ENCODE measurements at places on chromosomes 2 and 18.

- DNase-seq = peak; percentile 86
Measured at GRCh38 chr2:73979021-73979420, 5.7 kb upstream of the TET3 start.

DNA sequence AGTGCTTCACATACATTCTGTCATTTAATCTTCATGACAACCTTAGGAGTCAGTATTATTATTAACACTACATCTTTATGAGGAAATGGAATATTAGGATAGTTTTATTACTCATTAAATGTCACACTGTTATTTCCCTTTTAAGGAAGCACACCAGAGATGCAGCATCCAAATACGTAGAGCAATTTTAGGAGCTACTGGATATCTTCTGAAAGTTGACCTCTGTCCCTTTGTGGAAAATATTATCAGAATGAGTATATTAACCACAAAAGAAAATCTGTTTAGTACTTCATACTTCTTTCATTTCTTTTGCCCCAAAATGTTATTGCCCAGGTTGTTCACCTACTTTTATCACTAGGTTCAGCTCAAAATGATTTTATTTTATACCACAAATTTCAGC lies 72.9 kb upstream of the APCDD1 start:
- no peak for DNase-seq

DNA sequence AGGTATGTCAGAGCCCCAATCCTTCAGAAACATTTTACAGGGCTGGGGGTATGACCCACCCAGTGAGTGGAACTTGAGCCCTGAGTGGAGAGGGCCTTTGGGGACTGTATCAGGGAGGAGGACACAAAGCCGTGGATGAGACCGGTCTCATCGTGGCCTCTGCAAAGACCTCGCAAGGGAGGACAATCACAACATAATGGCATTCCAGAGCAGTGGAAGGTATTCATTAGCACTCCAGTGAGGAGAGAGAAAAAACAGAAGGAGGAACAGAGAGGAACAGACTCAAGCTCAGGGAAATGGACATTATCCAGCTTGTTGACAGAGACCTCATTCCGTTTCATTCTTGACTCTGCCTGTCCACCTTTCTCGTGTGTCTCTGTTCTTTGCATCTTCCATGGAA lies 38.8 kb upstream of the CTAGE1 start:
- DNase-seq = no peak

- DNase-seq = no peak
Measured at GRCh38 chr2:223262946-223263345, 211.0 kb downstream of the KCNE4 start.

GRCh38 chr2:164535280-164536025 lies 85.8 kb downstream of the GRB14 start:
- no peak for DNase-seq

DNA sequence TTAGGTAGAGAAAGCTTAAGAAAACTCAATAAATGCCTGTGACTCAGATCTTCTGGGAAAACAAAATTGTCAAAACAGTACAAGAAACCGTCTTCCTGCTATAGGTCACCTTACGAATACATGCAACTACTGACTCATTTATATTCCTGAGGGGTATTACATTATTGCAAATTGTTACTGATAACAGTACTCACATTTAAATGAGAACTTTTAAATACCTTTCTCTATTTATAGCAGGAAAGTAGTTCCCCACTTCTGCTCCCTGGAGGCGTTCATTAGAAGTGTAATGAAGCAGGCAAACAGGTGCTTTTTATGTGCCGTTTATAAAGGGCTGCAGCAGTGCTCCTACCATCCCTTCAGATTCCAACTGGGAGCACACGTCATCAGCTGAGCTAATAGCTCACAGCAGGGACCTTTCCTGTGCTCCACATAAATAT lies 65.1 kb upstream of the RPRM start:
- DNase-seq = no peak

GRCh38 chr2:128624956-128625355 lies 306.3 kb upstream of the HS6ST1 start:
- no peak for DNase-seq

GRCh38 chr18:41553716-41554115 lies 401.3 kb upstream of the PIK3C3 start:
- no peak for DNase-seq

- no peak for DNase-seq
Measured at GRCh38 chr2:191983591-191983990, 136.7 kb upstream of the CAVIN2 start.

DNA sequence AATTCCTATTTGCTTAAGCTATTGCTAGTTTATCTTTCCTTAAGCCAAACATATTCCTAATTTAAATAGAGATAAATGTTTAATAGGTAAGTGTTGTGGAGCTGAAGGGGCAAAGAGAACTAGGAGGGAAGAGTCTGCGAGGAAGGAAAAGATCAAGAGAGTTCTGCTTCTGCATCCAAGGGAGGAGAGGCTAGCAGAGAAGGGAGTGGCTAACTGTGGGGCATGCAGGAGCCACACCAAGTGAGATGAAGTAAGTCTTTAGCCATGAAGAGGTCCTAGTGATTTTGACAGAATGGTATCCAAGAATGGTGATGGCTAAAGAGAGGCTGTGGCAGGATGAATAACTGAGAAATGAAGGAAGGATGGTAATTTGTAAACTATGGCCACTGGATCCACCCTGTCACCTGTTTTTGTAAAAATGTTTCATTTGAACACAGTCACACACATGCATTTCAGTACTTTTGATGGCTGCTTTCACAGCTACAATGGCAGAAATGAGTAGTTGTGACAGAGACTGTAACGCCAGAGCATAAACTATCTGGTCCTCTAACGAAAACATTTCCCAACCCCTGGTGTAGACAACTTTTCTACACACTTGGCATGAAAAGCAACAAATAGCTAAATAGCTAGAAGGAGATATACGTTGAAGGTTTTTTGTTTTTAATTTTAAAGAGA lies 15.6 kb downstream of the TPGS2 start:
- no peak for DNase-seq

GRCh38 chr2:5501807-5502206 lies 190.4 kb upstream of the SOX11 start:
- no peak for DNase-seq

- no peak for DNase-seq
Measured at GRCh38 chr18:79377187-79377891, 18.4 kb upstream of the NFATC1 start.

- DNase-seq = no peak
Measured at GRCh38 chr18:76996429-76996828, 136.2 kb downstream of the MBP start.

DNA sequence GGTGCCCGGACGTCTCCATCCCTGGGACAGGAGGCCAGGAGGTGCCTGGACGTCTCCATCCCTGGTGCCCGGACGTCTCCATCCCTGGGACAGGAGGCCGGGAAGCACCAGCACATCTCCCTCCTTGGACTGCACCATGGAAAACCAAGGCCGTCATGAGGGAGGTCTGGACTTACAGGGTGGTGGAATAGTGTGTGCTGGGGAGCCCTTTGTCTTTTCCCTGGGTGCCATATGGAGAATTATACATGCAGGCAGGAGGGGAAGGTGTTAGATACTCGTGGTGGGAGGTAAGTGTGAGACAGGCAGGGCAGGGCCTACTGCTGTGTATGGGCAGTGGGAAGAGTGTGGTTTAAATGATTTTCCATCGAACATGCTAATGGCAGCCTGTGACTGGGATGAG lies 52.9 kb downstream of the RTP5 start:
- DNase-seq = no peak

- no peak for DNase-seq
Measured at GRCh38 chr2:127631541-127631996, 14.4 kb upstream of the GPR17 start.

GRCh38 chr2:98343285-98343684 lies 3.0 kb upstream of the CNGA3 start:
- DNase-seq = no peak

DNA sequence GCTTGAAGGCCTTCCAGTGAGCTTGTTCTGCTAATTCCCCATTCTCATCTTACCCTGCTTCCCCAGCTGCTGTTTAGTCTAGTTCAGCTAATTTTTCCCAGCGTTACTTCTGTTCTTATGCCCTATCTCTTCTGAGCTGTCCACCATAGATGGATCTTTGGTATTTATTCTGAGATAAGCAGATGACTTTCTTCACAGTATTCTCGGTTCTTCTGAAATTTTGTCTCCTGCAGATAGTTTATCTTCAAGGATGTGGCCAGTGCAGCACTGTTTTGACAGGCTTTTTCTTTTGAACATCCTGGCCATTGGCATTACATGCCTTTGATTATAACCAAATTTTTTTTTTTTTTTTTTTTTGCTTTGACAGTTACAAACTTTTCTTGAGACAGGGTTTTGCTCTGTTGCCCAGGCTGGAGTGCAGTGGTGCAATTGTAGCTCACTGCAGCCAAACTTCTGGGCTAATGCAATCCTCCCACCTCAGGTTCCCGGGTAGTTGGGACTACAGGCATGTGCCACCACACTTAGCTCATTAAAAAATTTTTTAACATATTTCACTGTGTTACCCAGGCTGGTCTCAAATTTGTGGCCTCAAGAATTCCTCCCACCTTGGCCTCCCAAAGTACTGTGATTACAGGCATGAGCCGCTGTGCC lies 134.2 kb downstream of the WDSUB1 start:
- DNase-seq = no peak

DNA sequence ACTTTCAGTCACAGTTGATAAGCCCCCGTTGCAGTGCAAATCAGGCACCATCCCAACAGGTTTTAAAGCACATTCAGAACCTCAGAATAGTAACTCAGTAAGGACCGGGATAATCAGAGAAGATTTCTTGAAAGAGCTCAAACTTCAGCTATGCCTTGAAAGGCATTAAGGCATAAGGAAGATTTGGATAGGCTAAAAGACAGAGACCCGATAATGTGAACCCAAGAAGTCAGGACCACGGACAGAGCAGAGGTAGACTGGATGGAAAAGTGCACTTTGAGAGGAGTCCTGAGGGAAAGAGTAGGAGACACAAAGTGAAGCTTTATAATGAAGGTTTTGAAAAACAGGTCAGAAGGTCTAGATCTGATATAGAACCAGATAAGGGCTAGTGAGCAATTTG lies 36.9 kb upstream of the KLF7 start:
- peak; percentile 3 for DNase-seq

DNA sequence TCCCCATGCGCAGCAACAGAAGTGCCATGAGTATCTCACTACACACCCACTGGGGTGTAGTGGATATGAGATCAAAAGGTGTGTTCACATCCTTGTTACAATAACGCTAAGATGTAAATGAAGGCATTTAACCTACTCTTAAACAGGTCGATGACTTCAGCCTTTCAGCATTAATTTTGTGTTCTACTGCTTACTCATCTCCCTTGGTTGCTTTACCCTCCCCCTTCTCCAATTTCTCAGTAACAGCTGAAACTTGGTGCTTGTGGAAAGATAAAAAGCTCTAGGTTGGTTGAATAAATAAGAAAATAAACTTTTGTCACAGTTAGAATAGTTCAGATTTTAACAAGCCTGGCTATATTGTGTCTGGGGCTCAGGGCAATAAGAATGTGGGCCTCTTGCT lies 147.5 kb upstream of the SESTD1 start:
- DNase-seq = no peak

DNA sequence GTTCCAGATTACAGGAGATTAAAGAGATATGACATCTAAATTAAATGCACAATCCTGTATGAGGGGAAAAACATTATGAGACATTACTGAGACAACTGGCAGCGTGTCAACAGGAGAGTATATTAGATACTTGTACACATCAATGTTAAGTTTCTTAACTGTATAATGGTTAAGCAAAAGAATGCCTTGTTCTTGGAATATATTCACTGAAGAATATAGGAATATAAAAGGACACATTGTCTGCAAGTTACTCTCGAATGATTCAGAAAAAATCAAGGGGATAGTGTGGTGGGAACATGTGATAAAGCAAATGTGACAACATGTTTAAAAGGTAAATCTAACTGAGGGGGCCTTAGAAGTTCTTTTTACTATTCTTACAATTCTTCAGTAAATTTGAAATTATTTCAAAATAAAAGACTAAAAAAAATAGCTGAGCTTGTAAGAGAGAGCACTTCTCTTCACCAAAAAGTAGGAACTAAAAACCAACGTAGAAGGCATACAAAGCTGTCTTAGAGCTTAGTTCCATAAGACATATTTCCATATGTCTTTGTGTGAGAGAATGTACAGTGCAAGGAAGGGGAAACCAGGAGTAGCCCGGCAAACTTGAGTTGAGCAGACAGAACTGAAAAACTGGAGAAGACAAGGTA lies 7.5 kb downstream of the WDPCP start:
- no peak for DNase-seq

DNA sequence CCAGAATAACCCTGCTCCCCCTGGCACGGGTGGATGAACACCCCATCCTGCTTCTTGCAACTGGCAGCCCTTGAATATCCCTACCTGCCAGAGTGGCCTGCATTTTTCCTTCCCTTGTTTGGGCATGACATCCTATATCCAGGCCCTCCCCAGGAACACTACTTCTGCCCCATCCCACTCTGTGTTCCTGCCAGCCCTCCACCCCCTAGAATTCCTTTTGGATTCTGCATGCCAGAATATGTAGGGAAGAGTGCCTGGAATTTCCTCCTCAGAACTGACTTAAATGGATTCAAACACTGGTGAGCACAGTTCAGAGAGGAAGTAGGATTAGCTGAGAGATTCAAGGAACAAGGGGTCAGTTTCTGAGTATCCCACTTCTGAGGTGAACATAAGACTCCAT lies 123.5 kb upstream of the PELI1 start:
- DNase-seq = no peak

DNA sequence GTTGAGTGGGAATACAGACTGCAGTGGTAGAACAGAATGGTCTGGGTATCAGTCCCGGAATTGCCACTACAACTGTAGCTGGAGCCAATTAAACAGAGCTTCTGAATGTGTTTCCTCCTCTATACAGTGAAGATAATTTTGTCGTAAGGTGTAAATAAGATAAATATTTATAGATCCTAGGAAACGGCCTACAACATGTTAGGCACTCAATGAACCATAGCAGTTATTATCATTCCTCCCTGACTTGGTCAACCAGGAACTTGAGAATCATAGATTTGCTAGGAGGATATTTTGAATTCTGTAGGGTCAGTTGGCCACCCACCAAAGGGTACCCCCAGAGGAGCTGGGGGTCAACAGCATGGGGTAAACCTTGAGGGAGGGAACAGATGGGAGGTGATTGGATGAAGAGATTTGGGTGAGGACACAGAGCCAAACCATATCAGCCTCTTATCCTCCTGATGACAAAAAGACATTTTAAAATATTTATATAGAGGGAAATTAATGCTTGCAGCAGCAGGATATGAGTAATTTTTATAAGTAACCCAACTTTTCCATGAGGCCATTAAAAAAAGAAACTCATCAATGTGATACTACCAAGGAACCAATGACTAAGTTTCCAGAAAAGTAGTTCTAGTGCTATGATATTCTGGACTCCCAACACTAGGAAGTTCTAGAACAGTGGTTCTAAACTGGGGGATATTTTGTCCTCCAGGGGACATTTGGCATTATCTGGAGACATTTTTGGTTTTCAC lies 4.0 kb downstream of the DHRS9 start:
- DNase-seq = no peak

GRCh38 chr2:5725794-5726463 lies 33.7 kb downstream of the SOX11 start:
- DNase-seq = no peak

GRCh38 chr2:38465789-38466127 lies 88.7 kb upstream of the ATL2 start:
- peak; percentile 13 for DNase-seq

All from CD4-positive, alpha-beta T cell treated with Interferon alpha-2 for 1 hour (primary cell).